Hippocampal formation (tissue), 2 donors: ENCODE measurements at places on chromosomes 1 and 21.

DNA sequence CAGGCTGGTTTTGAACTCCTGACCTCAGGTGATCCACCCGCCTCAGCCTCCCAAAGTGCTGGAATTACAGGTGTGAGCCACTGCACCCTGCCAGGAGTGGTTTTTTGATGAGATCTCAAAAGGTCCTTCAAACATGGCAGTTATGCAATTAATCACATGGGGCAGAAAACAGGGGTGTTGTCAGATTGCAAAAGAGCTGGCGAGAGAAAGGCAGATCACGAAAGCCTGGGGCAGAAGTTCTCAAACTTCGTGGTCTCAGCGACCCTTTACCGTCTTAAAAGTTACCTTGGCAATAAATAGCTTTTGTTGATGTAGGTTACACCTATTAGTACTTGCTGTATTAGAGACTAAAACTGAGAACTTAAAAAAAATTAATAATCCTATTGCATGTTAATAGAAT lies 16.1 kb downstream of the CNR2 start:
- no peak for DNase-seq

DNA sequence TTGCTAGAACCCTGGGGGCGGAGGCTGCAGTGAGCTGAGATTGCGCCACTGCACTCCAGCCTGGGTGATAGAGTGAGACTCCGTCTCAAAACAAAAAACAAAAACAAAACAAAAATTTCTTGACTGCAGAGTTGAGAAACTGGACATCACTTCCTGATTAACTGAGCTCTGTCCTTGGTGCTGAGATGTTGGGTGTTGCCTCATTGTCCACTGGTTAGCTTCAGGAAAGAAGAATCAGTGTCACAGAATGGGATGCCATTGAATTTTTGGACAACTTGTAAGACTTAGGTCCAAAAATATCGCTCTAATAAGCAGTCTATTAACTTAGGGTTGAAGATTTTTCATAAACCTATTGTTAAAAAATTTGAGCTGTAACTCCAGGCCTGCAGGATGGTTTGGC lies 23.8 kb upstream of the KCNA10 start:
- no peak for DNase-seq

DNA sequence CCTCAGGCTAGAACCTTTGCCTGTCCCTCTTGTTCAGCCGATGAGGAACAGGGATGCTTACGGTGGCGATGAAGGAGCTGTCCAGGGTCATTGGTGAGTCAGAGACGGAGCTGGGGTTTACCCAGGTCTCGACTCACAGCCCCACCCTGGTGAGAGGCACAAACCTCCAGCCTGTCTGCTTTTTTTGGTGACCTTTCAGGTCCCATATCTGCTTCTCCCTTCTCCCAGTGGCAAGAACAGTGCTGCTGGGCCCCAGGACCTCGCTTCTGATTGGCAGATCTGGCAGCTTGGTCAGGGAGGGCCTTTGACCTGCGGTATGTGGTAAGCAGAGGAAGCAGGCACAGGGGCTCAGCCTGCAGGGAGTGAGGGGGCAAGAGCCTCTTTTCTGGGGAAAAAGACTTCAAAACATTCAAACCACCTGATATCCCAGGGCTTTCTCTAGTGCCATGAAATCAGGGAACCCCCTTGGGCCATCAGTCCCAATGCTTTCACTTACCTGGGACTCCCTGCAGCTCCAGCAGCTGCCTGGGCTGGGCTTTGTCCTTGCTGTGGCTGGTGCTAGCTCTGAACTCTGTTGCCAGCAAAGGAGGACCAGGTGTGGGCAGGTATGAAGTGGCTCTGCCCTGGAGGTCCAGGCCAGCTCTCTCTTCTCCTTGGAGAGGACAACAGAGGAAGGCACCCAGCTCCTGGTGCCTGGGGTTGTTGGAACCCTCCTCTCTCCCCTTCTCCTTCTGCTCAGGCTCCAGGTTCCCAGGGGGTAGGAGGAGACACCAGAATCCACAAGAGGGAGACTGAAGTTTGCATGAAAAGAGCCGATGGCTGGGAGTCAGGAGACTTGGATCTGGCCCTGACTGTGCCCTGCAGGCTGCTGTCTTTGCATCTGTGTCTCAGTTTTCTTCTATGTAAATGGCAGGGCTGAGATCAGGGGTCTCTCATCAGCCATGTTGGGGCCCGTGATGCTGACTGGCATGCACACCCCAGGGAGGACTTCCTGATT lies 41.4 kb downstream of the TRIM62 start:
- no peak for DNase-seq

DNA sequence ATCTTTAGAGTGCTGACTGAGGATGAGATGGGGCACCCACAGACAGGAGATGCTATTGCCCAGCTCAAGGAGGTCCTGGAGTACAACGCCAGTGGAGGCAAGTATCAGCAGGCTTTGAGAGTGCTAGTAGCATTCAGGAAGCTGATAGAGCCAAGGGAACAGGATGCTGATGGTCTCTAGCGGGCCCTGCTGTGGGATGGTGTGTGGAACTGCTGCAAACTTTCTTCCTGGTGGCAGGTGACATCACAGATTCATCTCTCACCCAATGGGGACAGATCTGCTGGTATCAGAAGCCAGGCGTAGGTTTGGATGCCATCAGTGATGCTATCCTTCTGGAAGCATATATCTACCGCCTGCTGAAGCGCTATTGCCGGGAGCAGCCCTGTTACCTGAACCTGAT lies 609.8 kb upstream of the NCAM2 start:
- no peak for DNase-seq

DNA sequence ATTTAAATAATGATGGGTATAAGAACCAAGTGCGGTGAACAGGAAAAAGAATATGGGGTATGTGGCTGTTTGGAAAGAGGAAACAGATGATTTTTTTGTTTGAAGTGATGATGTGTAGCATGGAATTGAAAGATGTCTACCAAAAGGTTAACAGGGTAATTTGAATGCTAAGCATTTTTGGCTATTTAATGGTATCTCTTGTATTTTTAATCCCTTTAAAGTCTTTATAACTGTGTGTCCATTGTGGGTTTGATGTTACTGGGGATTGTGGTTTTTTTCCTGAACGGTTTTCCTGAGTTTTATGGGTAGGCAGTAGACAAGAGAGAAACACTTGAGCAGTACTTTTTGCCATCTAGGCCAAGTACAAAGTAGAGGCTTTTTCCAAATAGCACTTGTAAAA lies 63.2 kb downstream of the PRDM2 start:
- no peak for DNase-seq

- DNase-seq = no peak
Observed at GRCh38 chr1:87785386-87785785, 456.7 kb downstream of the LMO4 start.

DNA sequence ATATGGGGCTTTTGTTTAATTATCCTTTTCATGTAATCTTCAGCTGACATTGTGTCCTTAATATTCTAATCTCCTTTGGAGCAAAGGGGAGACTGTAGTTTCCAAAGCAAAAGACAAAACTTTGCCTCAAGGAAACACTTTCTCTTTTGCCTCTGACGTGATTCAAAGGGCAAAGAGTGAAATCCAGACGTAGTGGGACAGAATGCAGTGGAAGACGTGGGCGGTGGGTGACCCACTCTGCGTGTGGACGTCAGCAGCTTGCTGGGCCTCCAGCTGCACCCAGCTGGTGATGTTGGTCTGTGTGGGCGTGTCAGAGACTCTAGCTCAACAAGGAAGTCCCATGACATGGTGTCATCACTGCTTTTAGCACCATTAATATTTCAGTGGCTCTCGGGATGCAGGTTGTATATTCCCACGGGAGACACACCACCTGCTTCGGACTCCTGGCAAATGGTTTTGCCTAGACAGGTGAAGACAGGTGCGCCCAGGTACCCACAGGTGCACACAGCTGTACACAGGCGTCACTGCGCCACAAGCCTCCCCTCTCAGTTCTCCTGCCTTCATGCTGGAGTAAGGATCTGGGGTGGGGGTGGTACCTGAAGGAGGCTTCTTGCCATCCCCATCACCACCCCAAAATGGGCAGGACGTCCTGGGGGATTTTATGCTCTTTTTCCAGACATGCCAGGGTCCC lies 292.1 kb upstream of the VAMP3 start:
- DNase-seq = no peak

DNA sequence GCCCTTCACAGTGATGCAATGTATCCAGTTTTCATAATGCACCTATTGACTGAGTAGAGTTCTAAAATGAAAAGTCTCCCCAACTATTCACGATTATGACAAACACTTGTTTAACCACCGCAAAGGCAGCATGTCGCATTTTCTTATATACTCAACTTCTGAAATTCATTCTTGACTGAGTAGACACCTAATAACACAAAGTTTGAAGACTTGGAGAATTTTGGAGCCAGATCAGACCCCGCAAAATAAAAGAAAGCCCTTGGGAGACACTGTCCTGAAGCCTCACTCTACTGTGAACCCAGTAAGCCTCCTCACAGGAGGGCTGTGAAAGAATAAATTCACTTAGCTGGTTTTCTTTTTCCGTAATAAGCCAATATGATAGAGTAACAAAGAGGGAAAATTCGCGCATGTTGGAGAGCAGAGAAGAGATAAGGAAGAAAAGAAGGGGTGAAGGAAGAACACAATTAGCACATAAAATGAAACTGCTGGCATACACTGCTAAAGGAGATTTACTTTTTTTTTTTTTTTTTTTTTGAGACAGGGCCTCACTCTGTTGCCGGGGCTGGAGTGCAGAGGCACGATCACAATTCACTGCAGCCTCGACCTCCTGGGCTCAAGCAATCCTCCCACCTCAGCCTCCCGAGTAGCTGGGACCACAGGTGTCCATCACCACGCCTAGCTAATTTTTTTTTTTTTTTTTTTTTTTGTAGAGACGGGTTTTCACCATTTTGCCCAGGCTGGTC lies 492 bp upstream of the COLGALT2 start:
- no peak for DNase-seq

DNA sequence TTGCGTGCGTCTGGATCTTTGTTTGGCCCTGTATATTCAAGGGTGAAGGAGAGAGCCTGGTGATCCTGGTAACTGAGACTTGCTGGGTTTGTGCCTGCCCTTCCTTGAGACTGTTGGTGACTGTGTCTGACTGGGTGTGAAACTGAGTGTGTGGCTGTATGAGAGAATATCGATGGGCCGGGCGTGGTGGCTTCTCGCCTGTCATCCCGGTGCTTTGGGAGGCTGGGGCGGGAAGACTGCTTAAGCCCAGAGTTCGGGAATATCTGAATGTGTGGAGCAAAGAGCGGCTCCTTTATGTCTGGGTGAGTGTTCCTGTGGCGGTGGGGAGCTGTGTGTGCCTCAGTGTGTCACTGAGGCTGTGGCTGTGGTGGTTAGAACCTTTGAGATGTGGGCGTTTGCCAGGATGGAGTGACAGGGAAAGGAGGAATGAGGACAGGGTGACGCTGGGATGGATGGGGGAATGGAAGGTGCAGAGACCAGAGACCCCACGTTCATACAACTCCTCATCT lies 2.7 kb upstream of the MARCKSL1 start:
- DNase-seq = no peak

- no peak for DNase-seq
Observed at GRCh38 chr1:119006406-119007279, 18.5 kb upstream of the TBX15 start.

DNA sequence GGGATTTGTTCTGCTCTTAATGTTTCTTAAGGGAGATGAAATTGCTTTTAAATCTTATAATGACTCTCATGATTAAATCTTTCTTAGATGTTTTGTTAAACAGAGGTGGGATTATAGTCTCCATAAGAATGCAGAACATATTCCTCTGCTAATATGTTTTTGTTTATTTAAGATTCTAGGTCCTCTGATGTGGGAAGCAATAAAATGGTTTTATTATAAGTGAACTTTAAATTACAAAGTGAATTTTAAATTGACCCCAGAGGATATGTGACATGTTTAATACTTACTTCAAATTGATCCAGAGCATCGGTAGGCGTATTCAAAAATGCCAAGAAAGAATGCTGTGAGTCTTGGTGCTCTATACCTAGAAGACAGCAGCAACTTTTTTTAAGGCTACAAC lies 129.4 kb downstream of the COQ8A start:
- DNase-seq = no peak

DNA sequence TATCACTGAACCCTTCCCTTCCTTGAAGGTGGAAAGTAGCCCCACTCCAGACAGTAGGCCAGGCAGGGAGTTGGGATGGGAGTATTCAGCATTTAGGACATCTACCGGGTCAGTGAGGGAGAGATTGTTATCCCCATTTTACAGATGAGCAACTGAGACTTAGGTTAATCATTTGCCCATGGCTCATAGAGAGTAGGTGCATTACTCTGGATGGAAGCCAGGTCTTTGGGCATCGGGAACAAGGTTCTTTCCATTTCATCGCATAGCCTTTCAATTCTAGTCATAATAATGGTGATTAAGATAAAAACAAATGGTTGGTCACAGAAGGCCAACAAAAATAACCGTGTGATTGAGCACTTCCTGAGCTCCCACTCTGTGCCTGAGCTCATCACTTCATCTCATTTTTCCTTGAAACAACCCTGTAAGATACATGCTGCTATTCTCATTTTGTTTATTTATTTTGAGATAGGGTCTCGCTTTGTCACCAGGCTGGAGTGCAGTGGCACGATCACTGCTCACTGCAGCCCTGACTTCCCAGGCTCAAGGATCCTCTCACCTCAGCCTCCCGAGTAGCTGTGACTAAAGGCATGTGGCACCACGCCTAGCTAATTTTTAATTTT lies 64.8 kb downstream of the NAV1 start:
- no peak for DNase-seq

GRCh38 chr21:31198575-31198974 lies 145.5 kb downstream of the TIAM1 start:
- no peak for DNase-seq

DNA sequence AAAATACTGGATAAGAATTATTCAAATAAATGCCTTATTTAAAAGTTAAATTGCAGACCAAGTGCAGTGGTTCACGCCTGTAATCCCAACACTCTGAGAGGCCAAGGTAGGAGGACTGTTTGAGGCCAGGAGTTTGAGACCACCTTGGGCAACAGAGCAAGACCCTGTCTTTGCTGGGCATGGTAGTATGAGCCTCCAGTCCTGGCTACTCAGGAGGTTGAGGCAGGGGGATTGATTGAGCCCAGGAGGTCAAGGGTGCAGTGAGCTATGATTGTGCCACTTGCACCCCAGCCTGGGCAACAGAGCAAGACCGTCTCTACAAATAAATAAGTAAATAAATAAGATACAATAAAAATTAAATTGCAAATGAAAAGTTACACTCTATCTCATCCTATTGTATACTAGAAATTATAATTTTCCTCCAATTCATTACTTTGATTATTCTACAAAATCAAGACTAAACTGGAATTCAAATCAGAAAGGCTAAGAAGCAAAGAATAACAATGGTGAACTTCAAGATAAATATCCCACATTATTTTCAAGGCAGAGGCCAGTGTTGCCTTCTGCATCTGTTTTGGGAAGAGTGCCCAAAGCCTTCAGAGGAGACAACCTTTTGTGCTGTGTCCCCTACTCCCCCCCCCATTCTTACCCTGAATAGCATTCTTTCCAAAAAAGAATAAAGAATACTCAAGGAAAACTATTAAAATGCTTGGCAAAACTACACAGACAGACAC lies 73.3 kb upstream of the IRF2BP2 start:
- no peak for DNase-seq

- DNase-seq = no peak
Observed at GRCh38 chr21:17467392-17467791, 45.5 kb upstream of the CXADR start.

DNA sequence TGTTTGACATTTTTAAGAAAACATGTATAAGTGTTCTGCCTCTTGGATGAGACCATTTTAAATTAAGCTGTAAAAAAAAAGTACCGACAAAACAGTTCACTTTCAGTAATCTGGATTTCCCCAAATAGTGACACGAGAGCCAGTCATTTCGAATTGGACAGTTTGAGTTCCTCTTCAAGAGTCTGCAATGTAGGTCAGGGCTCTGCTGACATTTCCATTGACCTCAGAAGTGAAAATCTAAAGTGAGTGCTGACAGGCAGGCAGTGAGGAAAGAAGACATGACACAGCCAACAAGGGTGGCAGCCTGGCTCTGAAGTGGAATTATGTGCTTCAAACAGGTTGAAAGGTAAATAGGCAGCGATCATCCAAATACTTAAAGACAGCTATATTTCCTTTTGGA lies at the start of gene IL23R:
IL23R (plus strand) TSS at position 259 of the 400 bp plus-strand sequence. CDS start 1,667 bp downstream, outside the sequence.
- no peak for DNase-seq
